ENCODE measurements at places on chromosomes 11 and 22.

DNA sequence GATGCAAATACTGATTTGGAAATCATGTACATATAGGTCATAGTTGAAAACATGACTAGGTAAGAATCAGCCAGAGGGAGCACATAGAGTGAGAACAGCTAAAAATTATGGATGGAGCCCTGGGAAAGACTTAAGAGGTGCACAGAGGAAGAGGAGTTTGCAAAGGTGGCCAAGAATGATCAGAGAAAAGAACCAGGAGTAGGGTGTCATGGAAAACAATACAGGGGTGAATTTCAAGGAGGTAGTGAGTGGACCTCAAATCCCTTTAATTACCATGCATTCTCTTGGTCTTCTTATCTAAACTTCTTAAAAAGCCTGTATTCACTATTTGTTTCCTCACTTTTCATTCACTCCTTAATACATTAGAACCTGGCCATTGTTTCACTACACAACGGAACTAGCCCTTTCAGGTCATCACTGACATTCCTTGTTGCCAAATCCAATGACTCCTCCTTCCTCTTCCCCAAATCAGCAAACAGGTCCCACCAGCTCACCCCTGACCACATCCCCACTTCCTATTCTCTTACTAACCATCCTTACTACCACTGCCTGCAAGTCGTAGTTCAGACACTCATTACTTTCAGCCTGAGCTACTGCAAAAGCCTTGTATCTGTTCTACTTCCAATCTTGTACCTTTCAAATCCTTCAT, 22.6 kb downstream of the BUD13 start:
- DNase-seq, result no peak

GRCh38 chr22:35134637-35135036, 68.7 kb downstream of the ISX start:
- no peak for DNase-seq

GRCh38 chr11:88114486-88115045, 60.7 kb downstream of the RAB38 start:
- DNase-seq, result no peak

GRCh38 chr11:70689764-70690163, 291.4 kb downstream of the CTTN start:
- DNase-seq, result no peak

GRCh38 chr11:99327066-99327465, 306.3 kb downstream of the CNTN5 start:
- DNase-seq, result no peak

DNA sequence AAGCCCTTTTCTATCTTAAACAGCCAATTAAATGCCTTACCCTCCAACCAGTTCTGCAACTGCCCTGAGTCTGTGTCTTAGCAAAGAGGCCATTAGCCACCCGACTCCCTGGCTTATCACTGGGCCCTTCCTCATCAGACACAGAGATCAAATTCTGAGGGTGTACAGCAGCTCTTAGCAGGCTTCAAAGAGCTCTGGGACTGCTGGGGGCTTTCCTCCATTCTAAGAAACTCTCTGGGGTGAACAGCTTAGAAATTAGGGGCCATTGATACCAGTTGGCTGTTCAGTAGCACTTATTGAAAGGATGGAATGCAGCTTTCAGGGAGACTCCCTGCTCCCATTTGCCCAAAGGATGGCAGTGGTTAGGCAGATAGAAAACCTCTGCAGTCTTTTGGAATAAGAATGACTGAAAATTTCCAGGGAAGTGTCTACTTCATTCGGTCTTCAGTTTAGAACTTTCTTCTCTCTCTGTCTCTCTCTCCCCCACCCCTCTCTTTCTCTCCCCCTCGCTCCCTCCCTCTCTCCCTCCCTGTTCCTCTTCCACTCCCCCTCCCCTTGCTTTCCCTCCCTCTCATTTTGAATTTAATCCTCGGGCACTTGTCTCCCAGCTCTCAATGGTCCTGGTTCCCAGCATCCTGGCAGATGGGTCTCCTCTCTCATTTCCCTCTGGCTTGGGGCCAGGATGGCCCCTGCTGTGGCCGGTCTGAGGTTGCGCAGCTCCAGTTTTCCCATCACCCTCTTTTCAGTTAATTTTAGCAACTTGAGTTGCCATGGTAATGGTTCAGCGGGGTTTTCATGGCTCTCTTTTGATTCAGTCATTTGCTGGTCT, 76.4 kb downstream of the COMMD9 start:
- no peak for DNase-seq

GRCh38 chr22:43473031-43473430, 61.2 kb downstream of the MPPED1 start:
- no peak for DNase-seq

GRCh38 chr11:62260261-62260953, 9.6 kb upstream of the SCGB2A2 start:
- no peak for DNase-seq

- no peak for DNase-seq
Measured at GRCh38 chr11:112525844-112526590, 265.4 kb upstream of the PLET1 start.

GRCh38 chr11:111612224-111612623, 10.0 kb downstream of the SIK2 start:
- DNase-seq, result no peak

DNA sequence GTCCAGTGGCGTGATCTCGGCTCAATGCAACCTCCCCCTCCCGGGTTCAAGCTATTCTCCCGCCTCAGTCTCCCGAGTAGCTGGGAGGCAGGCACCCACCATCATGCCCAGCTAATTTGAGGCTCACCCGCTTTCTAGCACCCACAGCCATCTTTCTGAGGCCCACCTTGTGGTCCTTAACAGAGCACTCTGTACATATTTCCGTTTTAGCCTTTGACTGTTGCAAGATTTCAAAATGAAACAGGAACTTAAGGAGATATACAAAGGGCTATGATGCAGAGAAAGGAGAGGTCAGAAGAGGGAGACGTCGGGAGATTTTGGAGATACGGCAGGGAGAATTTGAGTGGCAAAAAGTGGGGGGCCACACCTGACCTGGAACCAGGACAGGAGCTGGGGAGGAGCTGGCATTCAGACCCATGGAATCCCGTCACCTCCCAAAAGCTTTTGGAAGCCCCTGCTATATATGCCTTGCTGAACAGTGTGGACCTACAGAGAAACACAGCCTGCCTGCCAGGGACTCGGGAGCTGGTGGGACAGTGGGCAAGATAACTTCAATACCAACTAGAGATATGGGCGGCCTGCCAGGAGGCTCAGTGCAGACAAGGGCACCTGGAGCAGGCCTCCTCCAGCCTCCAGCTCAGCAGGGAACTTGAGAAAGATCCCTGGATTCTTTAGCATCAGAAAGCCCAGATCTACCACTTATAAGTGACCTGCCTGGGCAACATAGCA, 8.0 kb upstream of the CLCF1 start:
- no peak for DNase-seq

DNA sequence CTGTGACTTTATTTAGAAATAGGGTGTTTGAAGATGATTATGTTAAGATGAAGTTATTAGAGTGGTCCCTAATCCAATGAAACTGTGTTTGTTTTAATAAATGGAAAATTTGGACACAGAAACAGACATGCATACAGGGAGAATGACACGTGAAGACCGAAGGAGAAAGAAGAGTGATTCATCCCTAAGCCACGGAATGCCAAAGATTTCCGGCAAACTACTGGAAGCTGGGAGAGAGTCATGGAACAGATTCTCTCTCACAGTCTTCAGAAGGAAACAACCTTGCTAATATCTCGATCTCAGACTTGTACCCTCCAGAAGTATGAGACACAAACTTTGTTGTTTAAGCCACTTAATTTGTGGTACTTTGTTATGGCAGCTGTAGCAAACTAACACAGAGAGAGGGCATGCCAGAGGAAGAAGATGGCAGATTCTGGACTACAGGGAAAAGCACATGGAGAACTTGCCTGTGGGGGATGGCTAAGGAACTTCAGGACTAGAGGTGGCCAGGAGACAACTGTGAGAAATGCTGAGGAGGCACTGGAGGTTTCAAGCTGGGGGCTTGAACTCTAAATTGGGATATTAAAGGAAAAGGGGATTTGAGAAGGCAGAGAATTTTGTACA, 733.5 kb upstream of the CCDC90B start:
- no peak for DNase-seq

Data from GM19239 (cell line).